Islet precursor cell (in vitro differentiated cells): ENCODE measurements at places on chromosomes 16 and 17.

DNA sequence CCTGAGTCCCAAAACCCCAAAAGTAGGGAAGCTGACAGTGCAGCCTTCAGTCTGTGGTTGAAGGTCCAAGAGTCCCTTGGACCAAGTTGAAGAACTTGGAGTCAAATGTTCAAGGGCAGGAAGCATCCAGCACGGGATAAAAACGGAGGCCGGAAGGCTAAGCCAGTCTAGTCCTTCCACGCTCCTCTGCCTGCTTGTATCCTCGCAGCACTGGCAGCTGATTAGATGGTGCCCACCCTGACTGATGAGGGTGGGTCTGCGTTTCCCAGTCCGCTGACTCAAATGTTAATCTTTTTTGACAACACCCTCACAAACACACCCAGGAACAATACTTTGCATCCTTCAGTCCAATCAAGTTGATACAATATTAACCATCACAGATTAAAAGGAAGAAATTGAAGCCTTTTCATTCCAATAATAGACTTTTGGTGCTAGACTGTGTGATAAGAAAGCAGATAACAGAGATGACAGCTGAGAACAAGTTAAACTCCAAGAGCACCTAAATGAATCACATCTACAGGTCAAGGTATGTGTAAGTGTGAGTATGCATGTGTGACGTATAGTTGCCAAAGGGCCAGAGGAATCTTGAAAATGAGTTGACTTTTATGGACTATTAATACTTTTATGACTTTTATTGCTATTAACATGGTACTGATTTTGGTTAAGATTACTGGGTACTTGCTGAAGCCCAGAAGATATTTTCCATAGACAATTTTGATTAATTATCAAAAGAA is 933.5 kb upstream of the SOX9 start:
- DNase-seq, result no peak

DNA sequence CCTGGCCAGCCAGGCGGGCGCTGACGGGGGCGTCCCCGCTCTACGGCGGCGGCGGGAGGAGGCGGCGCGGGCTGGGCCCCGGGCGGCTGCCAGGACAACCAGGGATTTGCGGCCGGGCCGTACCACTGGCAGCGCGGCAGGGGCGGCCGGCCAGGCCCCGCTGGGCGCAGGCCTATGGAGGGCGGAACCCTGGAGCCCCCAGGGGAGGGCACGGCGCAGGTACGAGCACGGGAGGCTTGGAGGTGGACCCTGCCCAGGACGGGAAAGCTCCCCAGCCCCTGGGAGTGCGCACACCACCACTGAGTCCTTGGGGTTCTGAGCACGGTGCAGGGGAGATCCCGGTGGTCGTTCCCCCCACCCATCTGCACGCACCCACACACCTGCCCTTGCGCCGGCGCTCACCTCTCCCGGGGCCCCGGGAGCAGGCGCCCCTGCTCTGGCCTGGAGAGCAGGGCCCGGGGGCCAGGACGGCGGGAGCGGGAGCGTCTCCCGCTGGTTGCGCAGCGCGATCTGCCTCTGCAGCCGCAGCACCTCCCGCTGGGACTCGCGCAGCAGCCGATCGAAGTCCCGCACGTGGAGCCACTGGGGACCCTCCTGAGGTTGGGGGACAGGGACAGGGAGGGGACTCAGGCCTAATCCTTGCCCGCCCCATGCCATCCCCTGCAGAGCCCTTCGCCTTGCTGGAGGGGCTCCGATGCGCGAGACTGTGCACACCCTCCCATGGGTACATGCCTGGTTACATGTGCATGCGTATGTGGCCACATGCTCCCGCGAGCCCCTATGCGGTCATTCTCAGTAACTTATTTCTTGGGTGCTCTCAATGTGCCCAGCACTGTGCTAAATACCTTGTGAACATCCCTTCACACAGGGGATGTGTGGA is 3.9 kb downstream of the TSPOAP1 start:
- peak; percentile 84 for DNase-seq

DNA sequence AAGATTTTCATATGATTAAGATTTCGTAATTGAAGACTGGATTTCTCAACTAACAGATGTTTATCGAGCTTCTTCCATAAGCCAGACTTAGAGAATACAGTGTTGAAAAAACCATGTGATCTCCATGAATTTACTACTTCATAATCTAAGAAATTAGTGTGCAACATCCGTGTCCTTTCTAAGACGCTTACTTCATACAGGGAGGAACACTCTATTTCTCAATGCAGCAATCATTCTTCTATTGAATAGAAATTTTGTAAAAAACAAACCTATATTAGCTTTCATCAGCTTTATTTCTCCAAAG is 946.3 kb downstream of the KCNJ2 start:
- no peak for DNase-seq

GRCh38 chr17:48814504-48814903 is 2.5 kb downstream of the TTLL6 start:
- DNase-seq, result peak; percentile 88

DNA sequence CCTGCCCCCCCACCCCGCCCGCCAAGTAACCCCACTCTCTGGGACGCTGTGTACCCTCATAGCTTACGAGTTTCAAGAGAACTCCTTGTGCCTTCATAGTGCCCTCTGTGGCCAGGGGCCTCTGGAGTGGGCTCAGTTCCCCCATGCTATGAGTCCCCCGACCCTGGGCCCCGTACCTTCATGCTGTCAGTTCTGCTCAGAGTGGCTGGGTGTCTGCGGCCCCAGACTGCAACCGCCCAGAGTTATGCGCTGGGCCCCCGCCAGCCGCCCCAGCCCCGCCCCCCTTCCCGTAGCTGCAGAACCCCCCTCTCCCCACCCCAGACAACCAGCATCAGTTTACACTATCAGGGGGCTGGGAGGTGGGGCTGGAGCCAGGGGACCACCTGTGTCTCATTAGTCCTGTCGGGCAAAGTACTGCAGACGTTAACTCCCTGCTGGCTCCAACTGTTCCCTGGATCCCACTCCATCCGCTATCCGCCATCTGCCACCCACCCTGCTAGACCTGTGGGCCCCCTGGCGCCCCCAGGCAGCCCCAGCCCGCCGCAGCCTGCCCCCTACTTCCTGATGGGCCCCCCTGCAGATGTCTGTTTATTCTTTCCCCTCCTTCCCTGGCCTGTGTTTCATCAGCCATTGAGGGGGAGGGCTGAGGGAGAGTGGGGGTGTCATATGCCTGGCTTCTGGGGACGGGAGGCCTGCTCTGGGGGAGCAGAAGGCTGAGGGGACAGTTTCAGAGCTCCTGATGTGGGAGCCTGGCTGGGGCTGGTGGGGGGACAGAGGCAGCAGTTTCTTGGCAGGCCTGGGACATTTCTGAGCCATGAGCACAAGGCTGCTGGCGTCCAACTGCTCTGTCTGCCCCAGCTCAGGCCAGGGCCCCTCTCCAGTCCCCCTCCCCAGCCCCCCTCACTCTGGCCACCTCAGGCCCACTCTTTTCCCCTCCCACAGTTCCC is at the start of gene MFAP4:
Gene MFAP4 (minus strand): TSS at position 217 of the 947 bp plus-strand sequence. CDS start 35 bp downstream, at position 182.
- no peak for DNase-seq

DNA sequence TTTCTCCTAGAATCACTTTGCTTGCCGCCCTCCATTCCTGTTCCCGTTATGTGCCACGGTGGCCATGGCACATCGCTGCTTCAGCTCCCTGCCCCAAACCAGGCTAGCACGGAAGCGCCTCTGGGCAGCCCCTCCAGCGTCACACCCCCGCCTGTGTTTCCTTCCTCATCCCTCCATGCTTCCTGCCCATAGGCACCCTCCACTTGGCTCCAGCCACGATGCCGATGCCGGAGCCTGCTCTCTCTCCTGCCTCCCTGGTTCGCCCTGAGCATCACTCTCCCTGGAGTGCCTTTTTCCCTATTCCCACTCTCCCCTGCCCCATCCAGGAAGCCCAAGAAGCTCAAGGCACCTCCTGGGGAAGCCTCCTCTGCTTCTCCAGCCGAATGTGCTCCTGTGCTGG is 3.2 kb upstream of the ARHGAP23 start:
- DNase-seq, result no peak

GRCh38 chr17:9028202-9028987 is 7.1 kb downstream of the NTN1 start:
- peak; percentile 56 for DNase-seq

- DNase-seq, result no peak
Observed at GRCh38 chr17:64041912-64042311, 21.5 kb upstream of the ICAM2 start.

DNA sequence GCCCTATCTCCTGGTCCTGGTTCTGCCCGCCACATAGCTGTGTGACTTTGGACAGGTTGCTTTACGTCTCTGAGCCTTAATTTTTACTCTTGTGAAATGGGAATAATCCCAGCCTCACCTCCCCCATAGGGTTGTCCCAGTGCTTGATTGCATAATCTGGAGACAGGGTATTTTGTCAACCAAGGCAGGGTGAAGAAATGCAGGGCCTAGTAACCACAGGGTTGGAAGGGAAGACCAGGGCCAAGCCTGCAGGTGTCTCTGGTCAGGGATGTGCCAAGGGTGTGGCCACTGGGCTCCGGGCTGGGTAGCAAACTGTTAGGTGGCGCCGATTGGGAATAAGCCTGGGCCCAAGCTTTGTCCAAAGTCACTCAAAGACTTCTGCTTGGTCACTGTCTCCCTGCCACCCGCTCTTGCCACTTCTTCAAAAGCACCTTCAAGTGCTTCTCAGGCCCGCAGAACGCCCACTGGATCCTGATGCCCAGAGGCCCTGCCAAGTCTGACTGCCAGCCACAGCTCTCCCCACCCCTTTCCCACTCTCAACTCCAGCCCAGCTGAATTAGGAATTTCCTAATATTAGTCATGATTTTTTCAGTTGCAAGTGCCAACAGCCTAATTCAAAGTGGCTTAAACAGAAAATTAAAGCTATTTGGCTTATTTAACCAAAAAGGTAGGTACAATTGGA is 20.6 kb upstream of the COL1A1 start:
- DNase-seq, result no peak

DNA sequence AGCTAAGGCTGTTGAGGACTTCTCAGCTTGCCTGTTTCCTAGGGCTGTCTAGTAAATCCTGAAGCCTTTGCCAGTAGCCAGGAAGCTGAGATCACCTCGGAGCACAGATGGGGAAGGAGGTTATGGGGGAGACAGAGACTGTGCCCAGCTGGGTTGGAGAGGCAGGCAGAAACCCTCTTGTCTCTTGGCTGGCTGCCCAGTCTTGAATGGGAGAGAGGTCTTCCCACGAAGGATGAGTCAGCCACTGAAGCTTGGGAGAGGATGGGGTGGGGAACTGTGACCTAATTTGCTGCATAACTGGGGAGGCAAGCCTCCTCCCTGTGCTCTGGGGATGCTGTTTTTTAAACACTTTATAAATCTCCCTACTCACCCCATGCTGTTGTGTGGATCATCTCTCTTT is 69.8 kb downstream of the SHISA9 start:
- peak; percentile 72 for DNase-seq

DNA sequence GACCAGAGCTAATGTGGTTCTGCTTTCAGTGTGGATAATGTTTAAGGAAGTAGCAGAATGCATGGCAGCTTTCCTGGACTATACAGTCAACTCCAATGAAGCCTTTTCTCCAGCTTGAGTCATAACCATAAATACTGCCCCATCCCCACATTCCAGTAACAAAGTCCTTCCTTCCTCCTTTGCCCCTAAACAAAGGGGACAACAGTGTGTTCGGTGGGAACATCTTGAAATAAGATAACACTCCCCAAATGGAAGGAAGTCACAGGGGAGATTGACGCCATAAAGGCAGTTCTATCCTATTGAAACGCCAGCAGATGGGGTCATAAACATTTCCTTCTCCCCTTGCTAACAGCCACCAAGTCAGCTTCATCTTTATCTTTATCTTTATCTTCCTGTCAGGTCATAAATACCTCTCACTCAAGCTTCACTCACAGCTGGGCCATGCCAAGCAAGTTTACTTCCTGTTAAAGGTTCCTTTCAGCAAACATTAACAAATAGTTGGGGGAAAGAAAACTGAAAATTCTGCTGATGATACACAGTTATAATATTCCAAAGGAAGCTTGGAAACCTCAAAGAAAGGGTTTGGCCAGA is 136.7 kb downstream of the SNX11 start:
- peak; percentile 93 for DNase-seq

DNA sequence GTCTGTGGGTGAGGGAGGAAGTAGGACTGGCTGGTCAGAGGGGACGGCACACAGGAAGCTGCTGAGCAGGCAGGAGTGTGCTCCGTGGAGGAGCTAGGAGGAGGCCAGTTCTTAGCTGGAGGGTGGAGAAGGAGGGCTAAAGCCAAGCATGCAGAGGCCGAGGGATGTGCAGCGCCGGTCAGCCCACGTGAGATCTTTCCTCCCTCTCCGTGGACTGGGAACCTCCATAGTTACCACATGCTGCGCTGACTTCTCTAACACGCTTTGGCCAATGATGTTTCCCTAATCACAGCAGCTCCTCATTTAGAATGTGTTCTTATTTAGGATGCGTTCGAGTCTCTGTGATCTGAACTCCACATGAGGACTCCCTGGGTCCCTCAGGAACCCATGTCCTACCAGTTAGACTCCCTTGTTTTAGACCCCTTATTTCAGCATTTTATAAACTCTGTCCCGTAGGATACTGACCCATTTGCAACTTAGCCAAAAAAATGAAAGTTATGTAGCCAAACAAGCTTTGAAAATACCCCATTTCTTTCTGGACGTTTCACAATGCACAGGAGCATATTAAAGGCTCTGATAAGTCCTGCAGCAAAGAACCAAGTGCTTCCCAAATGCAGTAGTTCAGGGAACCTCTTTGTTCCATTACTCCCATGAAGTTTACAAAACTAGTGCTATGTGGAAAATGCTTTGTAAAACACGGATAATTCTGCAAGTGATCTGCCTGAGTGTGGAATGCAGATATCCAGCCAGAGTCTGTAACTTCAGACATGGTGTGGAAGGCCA is 51.4 kb downstream of the IRF8 start:
- no peak for DNase-seq

- peak; percentile 62 for DNase-seq
Observed at GRCh38 chr17:82845163-82845807, 5.5 kb upstream of the ZNF750 start.

- no peak for DNase-seq
Observed at GRCh38 chr16:874366-875181, 74.0 kb upstream of the GNG13 start.

DNA sequence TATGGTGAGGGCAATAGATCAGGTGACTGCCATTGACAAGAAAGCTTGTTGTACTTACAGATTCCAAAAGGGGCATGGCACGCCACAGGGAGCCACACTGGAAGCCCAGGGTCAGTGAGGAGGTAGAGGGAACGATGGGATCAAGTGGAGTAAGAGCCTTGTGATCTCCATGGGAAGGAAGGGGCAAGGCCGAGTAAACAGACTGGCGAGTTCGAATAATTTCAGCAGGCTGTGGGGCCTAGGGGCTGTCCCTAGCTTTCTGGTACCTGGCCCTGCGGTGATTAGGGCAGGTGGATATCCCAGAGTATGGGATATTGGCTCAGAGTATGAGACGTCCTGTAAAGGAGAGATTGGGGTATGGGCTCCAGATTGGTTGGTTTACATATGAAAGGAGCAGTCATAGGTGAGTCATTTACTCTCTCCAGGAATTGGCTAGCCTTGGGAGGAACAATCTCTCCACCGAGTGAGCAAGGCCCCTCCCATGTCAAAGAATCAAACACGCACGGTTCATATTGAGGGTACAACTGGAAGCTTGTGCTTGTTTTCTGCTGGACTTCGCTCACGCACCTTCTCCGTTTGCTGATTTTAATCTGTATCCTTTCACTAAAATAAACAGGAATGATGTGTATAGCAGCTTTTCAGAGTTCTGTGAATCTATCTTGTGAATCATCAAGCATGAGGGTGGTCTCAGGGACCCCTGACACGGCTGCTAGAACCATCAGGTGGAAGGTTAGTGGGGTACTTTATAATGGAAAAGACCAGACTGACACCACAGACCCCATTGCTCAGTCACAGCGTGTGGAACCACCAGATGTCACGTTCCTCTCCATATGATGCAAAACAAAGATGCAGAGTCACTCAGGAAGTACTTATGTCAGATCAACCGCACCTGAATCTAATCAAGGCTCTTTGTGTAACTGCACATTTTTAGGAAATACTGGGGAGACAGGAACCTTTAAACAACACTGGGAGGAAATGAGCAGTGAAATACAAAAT is 27.9 kb downstream of the GABARAPL2 start:
- peak; percentile 69 for DNase-seq

- no peak for DNase-seq
Observed at GRCh38 chr16:7805686-7806396, 473.2 kb downstream of the RBFOX1 start.
